ENCODE measurements at places on chromosomes 7 and 10.

DNA sequence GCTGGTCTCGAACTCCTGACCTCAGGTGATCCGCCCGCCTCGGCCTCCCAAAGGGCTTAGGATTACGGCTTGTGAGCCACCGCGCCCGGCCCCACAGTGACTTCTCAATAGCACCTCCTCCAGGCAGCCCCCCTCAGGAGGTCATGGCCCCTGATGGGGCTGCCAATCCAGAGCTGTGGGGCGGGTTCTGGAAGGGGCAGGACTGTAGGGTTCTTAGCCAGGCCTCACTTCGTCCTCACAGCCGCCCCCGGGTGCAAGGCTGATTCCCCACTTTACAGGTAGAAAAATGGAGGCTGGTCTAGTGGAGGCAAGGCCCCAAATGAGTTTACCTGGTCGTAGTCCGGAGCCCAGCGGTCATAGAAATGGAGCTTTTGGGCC, 638 bp downstream of the METTL27 start:
- DNase-seq, result no peak

GRCh38 chr7:105325216-105325904, 63.4 kb downstream of the SRPK2 start:
- no peak for DNase-seq

DNA sequence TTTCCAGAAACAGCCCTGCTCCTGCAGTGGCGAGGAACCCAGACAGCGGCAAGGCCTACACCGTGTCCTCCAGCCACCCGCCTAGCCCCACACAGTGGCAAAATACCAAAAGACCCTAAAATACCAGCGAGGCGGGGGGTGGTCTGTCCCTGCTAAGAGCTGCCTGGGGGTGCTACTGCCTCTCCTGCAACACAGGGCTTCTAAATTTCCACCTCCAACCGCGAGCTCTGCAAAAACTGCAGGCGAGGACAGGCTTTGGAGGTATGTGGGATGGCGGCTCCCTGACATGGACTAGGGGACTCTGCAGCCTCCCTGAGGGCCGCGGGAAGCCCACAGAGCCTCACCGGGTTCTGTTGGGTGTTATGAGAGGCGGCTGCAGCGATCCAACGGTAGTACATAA, 122.3 kb downstream of the WDR37 start:
- DNase-seq, result no peak

GRCh38 chr7:90178679-90179278, 24.5 kb downstream of the STEAP1 start:
- DNase-seq, result no peak

GRCh38 chr10:70563230-70563629, 39.3 kb downstream of the PRF1 start:
- DNase-seq, result no peak

DNA sequence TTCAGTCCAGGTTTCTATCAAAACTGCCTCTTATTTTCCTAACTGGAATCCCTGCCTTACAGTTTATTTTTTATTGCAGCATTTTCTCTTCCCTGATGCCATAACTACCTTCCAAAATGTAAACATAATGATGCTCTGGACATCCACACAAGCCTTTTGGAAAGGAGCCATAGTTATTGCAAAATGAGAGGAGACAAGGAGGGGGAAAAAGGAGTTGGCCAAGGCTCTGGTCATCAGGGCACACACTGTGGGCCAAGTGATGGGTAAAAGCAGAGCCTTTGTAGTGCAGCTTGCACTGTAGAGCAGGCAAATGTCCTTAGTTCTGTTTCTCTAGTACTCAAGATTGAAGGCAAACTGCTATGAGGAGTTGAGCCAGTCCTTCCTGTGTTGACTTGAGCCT, 289.3 kb upstream of the MTPN start:
- no peak for DNase-seq

- no peak for DNase-seq
These were observed 36.0 kb downstream of the CLEC2L start for GRCh38 chr7:139559364-139560105.

DNA sequence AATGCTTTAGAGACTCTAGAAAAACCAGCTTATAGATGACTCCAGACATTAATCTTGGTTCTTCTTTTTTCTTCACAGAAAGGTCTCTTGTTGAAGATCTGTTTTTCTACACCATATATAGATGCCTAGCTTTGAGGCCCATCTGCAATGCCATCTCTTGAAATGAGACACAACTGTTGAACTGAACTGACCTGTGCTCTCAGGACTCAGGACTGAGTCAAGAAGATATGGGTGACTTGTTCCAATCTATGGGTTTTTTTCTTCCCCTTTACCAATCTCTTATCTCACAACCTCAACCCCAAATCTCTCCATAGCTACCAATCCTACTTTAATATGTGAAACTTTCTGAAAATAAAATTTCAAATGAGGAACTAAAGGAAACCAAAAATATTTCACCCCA, 194.7 kb downstream of the SNX13 start:
- DNase-seq, result no peak

DNA sequence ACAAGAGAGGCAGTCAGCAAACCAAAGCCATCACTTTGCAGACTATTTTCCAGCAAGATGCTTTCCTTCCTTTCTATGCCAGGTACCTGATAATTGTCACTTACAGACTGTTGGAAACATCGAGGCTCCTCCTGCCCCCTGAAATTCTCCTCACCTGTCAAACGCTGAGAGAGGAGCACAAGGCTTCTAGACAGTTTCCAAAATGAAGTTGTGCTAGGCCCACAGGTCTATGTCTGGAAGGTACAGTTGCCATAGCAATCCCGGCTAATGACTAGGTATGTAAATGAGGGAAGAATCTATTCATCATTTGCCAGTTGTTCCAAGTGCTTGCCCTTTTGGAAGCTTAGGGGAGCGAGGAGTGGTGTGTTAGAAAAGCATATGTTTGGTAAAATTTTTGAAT, 334.4 kb downstream of the CALN1 start:
- DNase-seq, result no peak

- no peak for DNase-seq
These were observed 496.6 kb downstream of the INHBA start for GRCh38 chr7:41206267-41206666.

GRCh38 chr10:110648692-110649346, 4.7 kb downstream of the RBM20 start:
- no peak for DNase-seq

GRCh38 chr10:133056651-133057178, 31.0 kb upstream of the ADGRA1 start:
- DNase-seq, result no peak

GRCh38 chr10:86099542-86100334, 266.9 kb downstream of the GRID1 start:
- no peak for DNase-seq

- no peak for DNase-seq
These were observed at the start of gene SLC26A5 for GRCh38 chr7:103446049-103446520. SLC26A5 (minus strand) TSS chr7:103446207; CDS start chr7:103421514, 24,693 bp downstream.

DNA sequence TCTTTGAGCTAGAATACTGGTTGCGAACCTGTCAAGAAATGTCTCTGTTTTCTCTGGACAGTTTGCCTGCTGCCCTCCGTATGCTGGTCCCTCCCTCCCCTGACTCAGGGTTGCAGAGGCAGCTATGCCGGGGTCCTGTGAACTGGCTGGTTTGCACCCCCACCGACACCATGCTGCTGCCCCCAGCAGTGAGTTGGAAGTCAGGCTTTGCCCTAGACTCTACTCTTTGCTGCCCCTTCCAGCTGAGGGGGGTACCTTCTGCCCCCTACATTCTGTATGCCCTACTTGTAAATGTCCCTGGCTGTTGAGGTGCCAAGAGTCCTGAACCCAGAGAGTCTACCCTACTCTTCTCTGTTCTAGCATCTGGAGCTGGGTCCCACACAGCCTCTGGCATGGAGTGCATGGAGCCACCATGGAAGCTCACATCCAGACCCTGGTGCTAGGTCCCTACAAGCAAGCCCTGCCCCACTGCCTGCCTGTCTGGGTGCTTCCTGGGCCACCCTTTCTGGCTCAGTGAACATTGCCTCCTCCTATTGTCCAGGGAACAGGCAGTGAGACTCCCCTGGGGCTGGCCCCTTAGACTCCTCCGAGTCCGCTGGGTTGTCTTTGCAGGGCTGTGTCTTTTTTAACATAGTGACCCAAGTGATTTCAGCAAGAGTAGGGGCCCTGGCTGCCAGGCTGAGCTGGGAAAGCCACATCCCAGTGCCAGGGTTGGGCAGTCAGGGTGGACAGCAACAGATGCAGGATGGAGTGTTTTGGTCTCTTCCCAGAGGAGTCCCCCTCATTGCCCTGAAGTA, 138.9 kb downstream of the ADCY1 start:
- no peak for DNase-seq

DNA sequence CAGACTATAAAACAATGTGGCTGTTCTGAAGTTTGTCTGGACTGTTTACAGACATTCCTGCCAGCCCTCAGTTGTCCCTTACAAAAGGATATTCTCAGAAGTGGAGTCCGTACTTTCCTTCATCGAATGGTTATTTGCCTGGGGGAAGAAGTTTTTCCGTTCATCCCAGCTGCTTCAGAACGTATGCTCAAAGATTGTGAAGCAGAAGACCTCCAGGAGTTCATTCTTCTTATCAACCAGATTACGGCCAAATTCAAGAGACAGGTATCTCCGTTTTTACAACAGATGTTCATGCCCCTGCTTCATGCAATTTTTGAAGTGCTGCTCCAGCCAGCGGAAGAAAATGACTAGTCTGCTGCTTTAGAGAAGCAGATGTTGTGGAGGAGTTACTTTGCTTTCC, 174.3 kb upstream of the NUPR2 start:
- DNase-seq, result no peak

DNA sequence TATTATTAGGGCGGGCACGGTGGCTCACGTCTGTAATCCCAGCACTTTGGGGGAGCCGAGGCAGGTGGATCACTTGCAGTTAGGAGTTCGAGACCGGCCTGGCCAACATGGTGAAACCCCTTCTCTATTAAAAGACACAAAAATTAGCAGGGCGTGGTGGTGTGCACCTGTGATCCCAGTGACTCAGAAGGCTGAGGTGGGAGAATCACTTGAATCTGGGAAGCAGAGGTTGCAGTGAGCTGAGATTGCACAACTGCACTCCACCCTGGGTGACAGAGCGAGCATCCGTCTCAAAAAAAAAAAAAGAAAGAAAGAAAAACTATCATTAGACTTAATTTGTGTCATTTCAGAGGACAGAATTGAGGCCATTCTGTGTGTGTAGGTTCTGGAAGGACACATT, 752.7 kb upstream of the GALNT17 start:
- DNase-seq, result no peak

- no peak for DNase-seq
These were observed 31.1 kb upstream of the MSMB start for GRCh38 chr10:46077141-46077554.

DNA sequence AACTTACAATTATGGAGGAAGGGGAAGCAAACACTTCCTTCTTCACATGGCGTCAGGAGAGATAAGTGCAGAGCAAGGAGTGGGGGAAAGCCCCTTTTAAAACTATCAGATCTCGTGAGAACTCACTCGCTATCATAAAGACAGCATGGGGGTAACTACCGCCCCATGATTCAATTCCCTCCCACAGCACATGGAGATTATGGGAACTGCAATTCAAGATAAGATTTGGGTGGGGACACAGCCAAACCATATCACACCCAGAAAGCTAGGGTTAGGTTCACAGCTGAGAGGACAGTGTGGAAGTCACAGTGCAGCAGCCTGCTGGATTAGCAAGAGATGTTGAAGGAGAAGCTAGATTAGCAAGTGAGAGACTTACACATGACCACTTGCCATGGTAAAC, 81.6 kb downstream of the CRTAC1 start:
- no peak for DNase-seq

DNA sequence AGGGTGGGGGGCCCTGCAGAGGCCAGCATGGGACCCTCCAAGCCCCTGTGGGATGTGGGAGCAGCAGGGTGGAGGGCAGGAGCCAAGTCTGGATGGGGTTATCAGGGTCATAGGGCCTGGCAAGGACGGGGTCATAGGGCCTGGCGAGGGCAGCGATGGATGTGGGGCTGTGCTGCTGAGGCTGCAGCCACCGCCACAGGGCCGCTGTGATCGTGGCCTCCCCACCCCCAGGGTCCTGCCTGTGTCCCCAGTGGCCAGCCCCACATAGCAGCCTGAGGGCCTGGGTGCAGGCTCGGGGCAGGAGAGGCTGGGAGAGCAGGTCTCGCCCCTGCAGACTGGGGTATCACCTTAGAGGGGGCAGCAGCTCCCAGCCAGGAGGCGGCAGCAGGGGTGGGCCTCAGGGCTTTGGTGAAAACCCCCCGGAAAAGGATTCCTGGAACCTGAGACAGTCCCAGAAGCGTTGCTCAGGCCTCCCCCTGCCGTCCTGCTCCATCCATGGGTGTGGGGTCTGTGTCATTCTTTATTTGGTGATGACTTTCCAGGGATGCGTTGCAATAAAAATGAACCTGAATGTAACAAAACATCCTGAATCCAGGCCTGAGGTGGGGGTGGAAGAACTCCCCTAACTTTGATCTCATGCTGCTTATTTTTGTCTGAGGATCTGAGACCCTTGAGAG, 107.3 kb upstream of the SHH start:
- DNase-seq, result no peak

DNA sequence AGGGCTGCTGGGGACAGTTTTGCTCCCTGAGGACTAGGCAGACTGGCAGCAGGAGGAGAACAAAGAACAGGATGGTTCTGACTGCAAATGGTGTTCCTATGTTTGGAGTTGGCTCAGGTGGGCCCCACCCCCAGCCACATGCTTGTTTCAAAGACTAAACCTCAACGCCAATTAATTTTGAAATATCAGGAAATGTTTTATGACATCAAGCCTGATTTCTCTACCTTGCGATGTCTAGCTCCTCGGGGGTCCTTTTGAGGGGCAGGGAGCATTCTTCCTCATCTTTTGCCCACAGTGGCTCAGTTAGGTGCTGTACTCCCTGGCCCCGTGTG, 4.1 kb upstream of the MYH16 start:
- DNase-seq, result no peak

DNA sequence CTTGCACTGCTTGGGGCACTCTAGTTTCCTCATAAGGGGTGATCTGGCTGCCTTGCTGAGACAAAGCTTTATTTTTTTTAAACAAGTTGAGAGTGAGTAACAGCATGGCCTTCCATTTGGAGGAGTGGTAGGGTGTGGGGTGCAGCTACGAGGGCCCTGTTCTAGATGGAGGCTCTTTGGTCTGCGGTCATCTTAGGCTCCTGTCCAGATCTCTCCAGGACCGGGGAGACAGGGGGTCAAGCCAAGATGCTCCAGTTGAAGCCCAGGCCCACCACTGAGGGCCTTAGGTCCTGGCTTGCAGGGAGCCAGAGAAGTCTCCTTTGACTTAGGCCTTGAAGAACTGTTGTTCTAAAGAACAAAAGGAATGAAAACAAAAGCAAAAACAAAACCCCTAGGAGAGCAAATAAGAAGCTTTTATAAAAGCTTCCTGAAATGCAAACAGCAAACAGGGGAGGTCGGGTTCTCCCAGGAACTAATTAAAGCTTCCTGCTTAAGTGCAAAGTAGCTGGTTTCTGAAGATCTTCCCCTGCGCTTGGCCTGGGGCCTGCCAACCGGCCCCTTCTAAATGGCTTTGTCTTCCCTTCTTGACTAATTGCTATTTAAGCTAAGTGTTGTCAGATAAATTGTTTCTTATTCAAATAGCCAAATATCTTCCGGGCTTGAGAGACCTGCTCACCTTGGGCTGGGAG, 259.2 kb downstream of the GLRX3 start:
- no peak for DNase-seq

DNA sequence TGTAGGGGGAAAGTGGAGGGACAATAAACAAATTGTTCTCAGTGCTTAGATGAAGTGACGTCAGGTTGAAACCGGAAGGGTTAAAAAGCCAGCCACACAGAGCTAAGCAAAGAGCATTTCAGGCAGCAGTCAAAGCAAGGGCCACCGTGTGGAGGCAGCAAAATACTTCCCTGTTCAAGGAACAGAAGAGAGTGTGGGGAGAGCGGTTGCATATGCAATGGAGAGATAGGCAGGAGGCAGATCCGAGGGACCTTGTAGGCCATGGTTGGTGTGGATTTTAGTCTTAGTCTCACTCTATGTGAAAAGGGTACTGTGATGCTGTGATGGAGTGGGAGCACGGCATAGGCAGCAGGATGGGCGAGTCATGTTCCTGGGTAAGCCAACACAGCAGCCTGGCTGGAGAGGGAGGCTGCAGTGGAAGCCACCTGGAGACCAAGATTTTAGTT, 3.8 kb upstream of the STN1 start:
- no peak for DNase-seq
